ENCODE measurements at places on chromosomes 3 and 15. TPM values are rescaled to one million over a fixed set of nuclear protein-coding genes. Genes with fewer than 3 reads are reported as not detected.

The TGM5 gene
- polyA plus RNA-seq = not detected

The FRMD5 gene
- polyA plus RNA-seq = 12.6 TPM

The ILDR1 gene
- 1.8 TPM for polyA plus RNA-seq

The SFMBT1 gene
- 5.5 TPM for polyA plus RNA-seq

The SYNM gene
- 0.89 TPM for polyA plus RNA-seq

The GP9 gene
- polyA plus RNA-seq = not detected

The LMLN gene
- polyA plus RNA-seq = 3.9 TPM

The RRP9 gene
- polyA plus RNA-seq = 68.9 TPM

The KBTBD13 gene
- not detected for polyA plus RNA-seq

The OTOL1 gene
- polyA plus RNA-seq = not detected

The LOXL1 gene
- polyA plus RNA-seq = 22.7 TPM

The DLEC1 gene
- polyA plus RNA-seq = 0.36 TPM

The CSK gene
- polyA plus RNA-seq = 23.0 TPM

GRCh38 chr3:94098452-94098851 is 35.6 kb downstream of the NSUN3 start:
- DNase-seq = no peak

DNA sequence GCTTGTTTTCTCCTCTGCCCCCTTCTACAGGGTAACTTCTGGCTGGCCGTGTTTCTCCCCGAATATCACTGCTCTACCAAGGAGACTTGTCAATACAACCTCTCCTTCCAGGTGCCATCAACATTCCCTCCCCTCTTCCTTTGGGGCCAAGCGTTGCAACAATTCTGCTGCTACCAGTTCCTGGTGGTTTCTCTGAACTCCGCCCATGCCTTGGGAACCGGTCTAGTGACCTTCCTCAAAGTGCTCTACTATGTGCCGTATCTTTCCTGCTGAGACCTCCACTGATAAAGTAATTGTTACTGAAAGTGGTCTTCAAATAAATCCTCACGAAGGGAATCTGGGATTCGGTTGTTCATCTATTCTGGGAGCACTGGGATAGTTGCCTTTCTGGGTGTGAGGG is 26.2 kb downstream of the PCSK6 start:
- no peak for DNase-seq

DNA sequence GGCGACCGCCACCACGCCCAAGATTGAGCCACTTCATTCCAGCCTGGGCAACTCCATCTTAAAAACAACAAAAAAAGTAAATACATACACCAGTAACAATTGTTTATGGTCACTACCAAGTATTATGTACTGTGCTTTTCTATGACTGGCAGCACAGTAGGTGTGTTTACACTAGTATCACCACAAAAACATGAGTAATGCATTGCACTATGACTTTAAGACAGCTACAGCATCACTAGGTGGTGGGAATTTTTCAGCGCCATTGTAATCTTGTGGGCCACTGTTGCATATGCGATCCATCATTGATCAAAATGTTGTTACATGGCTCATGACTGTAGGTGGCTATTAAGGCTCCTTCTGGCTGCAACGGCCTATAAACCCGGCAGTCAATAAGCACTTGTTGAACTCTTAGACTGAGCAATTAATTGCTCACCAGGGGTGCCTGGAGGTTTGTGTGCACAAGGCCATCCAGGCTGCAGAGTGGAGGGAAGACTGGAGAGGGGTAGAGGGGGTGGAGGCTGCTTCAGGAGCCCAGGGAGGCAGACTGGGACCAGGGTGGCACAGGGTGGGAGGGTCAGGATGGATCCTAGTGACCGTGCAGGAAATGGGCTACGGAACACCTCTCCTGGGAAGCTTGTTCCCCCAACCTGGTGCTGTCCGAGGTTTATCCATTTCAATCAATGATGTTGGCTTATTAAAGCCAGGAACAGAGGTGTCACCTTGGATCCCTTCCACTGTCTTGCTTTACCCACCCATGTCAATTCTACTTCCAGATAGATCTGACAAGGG is 17.9 kb upstream of the COPG1 start:
- DNase-seq = no peak
